ENCODE measurements at places on chromosomes 4 and X.

DNA sequence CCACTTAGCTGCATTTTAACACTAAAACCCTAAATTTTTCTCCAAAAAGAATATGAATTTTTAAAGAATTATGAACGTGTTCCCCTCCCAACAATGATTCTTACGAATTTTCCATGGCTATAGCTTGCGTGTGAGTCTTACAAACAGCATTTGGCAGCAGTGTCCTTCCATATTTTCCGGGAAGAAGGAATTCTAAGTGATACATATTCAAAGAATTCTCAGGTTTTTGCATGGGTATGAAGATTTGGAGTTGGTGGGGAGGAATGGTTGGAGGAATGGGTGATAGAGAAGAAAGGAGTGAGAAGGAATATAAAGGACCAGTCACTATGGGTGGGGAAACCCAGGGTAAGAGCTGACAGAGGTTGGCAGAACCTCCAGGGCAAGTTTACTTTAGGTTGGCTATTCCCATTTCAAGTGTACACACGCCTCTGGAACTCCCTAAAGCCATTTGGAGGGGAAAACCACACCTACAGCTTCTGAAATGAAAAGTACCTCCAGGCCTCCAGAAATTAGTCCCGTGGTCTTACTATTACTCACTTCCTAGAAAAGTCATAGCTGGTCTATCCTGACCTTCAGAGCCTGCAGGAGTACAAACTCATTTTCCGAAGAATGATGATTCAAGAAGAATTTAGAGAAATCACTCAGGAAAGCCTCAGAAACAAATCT is 420.8 kb upstream of the DIPK2B start:
- no peaks in the 10 kb centered on the region for H3K4me1 ChIP-seq
- no peak overlapping the region for H3K4me3 ChIP-seq
- no peak for DNase-seq

- no peak overlapping the region for H3K4me3 ChIP-seq
- H3K4me1 ChIP-seq, result peaks cover 1% of the 10 kb centered on the region
- H3K27ac ChIP-seq, result no peak overlapping the region
- DNase-seq, result no peak
Observed at GRCh38 chr4:158777423-158778155, 8.8 kb downstream of the FNIP2 start.

DNA sequence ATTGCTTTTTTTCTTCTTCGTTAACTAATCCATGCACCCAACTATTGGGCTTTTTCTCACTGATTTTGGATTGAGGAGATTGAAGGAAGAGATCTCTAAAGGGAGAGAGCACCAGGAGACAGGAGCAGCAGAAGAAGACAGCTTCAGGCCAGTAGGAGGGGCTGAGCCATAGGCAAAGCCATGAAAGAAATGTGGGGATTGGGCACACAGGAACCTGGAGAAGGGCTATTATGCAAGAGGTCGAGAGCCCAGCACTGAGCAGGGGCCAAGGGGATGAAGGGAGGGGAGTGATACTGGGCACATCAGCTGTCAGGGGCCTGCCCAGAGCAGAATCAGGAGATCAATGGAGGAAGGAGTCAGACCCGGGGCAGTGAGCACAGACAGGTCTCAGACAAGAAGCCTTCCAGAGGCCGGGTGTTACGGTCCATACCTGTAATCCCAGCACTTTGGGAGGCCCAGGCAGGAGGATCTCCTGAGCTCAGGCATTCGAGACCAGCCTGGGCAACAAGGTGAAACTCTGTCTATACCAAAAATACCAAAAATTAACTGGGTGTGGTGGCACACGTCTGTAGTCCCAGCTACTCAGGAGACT is 140.9 kb downstream of the BCOR start:
- no peaks in the 10 kb centered on the region for H3K27me3 ChIP-seq
- H3K36me3 ChIP-seq, result no peaks in the 10 kb centered on the region
- DNase-seq, result no peak
- no peak overlapping the region for H3K4me3 ChIP-seq

GRCh38 chr4:54716478-54717065 is 58.8 kb downstream of the KIT start:
- DNase-seq, result no peak
- no peaks in the 10 kb centered on the region for H3K4me1 ChIP-seq
- no peak overlapping the region for H3K4me3 ChIP-seq

GRCh38 chr4:89316211-89316610 is 8.6 kb upstream of the GPRIN3 start:
- no peaks in the 10 kb centered on the region for H3K36me3 ChIP-seq
- DNase-seq, result no peak
- H3K4me3 ChIP-seq, result no peak overlapping the region
- H3K27ac ChIP-seq, result no peak overlapping the region

- H3K27me3 ChIP-seq, result no peaks in the 10 kb centered on the region
- no peaks in the 10 kb centered on the region for H3K36me3 ChIP-seq
- H3K4me1 ChIP-seq, result no peaks in the 10 kb centered on the region
- no peak overlapping the region for H3K27ac ChIP-seq
- DNase-seq, result no peak
Observed at GRCh38 chrX:141439651-141440050, 144.9 kb downstream of the SPANXA1 start.

- no peak overlapping the region for H3K27ac ChIP-seq
- H3K4me3 ChIP-seq, result no peak overlapping the region
- H3K27me3 ChIP-seq, result no peaks in the 10 kb centered on the region
- DNase-seq, result no peak
- H3K4me1 ChIP-seq, result no peaks in the 10 kb centered on the region
- H3K36me3 ChIP-seq, result no peaks in the 10 kb centered on the region
Observed at GRCh38 chrX:132090403-132091159, 37.2 kb downstream of the FRMD7 start.

DNA sequence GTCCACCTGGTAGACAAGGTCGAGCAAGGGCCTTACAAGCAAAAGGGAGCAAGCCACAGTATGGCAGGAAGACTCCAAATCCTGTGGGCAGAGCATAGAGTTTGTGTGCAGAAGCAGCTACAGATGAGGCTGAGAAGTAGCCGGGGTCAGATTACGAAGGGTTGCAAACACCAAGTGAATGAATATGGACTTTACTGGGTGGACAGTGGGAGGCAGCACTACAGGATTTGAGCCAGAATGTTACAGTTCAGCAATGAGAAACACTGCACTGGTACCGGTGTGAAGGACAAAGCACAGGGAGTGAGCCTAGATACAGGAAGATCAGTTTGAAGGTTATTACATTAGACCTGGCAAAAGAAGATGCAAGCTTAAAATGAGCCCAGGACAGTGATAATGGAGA is 46.1 kb upstream of the HOPX start:
- no peaks in the 10 kb centered on the region for H3K27me3 ChIP-seq
- DNase-seq, result no peak
- no peaks in the 10 kb centered on the region for H3K4me1 ChIP-seq
- no peaks in the 10 kb centered on the region for H3K36me3 ChIP-seq
- no peak overlapping the region for H3K4me3 ChIP-seq

GRCh38 chrX:13094374-13094773 is 50.0 kb upstream of the FAM9C start:
- no peaks in the 10 kb centered on the region for H3K27me3 ChIP-seq
- H3K4me1 ChIP-seq, result no peaks in the 10 kb centered on the region
- H3K4me3 ChIP-seq, result no peak overlapping the region
- DNase-seq, result no peak
- H3K36me3 ChIP-seq, result no peaks in the 10 kb centered on the region

DNA sequence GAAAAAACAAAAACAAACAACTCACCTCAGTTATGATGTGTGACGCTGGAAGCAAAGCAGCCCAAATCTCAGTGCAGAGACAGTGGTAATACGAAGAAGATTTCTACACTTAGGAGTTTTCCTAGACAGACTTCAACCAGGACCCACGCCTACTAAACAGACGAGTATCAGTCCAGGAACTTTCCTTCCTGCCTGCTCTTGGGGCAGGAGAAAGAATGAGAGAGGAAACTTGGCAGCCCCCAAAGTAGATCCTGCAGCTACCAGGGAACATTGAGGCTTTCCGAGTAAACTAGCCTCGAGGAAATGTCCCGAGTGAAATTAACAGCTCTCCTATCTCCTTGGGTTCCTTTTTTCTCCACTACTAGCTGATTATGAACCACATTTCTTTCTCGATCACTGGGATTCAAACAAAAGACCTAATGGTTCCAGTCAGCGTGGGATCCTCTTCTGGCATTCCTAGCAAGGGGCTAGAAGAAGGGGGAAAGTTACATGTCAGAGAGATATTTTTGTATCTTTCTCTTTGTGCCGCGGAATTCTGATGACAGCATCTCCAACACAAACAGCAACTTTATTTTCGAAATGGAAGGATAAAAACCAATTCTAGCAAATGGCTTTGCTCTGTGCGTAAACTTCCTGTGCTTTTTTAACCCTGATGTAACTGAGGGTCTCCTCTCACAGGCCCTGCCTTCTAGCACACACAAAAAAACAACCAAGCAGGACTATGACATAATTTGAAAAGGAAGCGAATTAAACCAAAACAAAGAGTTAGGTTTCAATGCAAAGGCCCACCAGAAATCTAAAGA is 53.2 kb downstream of the PPM1K start:
- no peak overlapping the region for H3K4me3 ChIP-seq
- H3K27ac ChIP-seq, result no peak overlapping the region
- no peaks in the 10 kb centered on the region for H3K27me3 ChIP-seq

GRCh38 chrX:53695946-53696549 is 9.5 kb upstream of the HUWE1 start:
- no peak for DNase-seq
- no peak overlapping the region for H3K27ac ChIP-seq
- H3K36me3 ChIP-seq, result no peaks in the 10 kb centered on the region
- H3K27me3 ChIP-seq, result no peaks in the 10 kb centered on the region

DNA sequence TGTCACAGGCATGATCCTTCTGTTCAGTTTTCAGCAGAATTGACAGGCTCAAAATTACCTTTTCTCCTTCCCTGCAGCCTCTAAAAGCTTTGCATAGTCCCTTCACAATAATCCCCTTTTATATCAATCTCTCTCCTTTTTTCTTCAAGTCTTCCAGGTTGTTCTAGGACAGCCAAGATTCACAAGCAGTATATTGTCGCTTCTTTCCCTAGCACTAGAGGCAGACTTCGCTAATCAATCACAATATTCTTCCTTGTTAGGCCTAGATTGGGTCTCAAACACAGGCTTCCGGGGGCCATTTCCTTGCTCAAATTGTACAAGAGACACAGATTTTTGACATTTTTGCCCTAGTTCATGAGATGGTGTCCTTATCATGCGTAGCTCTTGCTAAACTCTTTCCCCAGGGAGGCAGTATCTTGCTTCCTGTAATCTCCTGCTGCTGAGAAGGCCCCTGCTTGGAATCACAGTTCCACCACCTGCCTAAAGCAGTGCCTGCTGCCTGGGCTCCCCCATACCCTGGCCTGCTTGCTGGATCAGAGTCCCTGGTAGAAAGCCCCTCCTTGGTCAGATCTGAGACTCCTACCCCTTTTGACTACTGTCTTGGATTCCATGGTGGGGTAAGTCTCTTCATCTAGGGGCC is 57.3 kb downstream of the DMP1 start:
- DNase-seq, result no peak
- no peaks in the 10 kb centered on the region for H3K36me3 ChIP-seq
- no peak overlapping the region for H3K27ac ChIP-seq
- H3K27me3 ChIP-seq, result no peaks in the 10 kb centered on the region
- no peak overlapping the region for H3K4me3 ChIP-seq

DNA sequence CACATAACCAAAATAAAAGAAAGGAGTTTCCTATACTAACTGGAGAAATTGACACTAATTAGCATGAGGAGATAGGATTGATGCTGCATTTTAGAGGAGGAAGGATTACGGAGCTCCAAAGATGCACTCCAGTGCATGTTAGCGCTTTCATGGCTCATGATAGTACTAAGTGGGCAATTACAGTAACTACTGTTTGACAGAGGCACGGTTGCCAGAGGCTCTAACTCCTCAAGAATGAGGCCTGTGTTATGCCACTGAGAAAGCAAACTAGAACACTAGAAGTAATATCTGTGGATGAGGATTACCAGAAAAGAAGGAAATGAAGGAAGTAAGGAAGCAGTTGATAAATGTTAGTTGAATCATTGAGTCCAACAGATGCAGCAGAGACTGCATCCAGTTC is 19.6 kb upstream of the PDGFC start:
- no peaks in the 10 kb centered on the region for H3K36me3 ChIP-seq
- no peaks in the 10 kb centered on the region for H3K4me1 ChIP-seq
- H3K4me3 ChIP-seq, result no peak overlapping the region
- DNase-seq, result no peak

- no peaks in the 10 kb centered on the region for H3K36me3 ChIP-seq
- 0 out of 2 replicates have a peak, but pooled peaks cover 8% of the 10 kb centered on the region for H3K4me1 ChIP-seq
- H3K27ac ChIP-seq, result no peak overlapping the region
- H3K4me3 ChIP-seq, result no peak overlapping the region
Observed at GRCh38 chr4:40378619-40379018, 43.5 kb downstream of the CHRNA9 start.

DNA sequence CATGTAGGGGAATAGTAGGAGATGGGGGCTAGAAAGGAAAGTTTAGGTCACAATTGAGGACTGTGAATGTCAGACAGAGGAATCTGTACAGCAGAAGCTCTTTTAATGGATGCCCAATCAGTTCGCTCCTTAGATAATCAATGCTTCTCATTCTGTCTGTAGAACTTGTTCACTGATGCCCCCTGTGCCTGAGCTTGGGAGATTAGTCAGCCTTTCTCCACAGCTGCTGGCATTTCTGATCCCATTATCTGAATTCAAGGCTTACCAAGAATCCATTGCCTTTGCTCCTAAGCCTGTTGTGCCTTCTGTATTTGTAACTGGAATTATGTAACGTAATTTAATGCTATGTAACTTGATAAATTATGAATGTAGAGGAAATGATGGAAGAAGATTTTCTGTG is 53.2 kb upstream of the BBS12 start:
- DNase-seq, result no peak
- H3K4me3 ChIP-seq, result no peak overlapping the region
- H3K4me1 ChIP-seq, result peaks cover 4% of the 10 kb centered on the region
- no peaks in the 10 kb centered on the region for H3K36me3 ChIP-seq
- no peak overlapping the region for H3K27ac ChIP-seq
- H3K27me3 ChIP-seq, result no peaks in the 10 kb centered on the region

DNA sequence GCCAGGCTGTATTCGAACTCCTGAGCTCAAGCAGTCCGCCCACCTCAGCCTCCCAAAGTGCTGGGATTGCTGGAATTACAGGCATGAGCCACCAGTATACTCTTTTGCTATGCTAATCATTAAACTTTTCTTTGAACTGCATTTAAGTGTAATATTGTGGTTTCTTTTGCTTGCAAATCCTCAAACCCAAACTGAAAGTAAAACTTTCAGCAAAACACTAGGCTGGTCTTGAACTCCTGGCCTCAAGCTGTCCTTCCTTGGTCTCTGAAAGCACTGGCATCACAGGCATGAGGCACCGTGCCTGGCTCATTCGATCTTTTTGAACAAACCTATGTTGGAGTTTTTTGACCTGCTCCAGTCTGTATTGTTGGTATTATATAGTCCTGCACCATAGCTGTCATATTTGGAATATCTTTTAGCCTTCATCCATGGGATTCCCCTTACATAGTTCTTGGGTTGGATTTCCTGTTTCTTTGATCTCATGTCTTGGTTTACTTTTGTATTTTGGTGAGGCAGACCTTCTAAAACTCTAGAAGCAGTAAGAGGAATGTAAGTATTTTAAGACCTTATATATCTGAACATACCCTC is 34.1 kb downstream of the MOB1B start:
- no peaks in the 10 kb centered on the region for H3K27me3 ChIP-seq
- DNase-seq, result no peak
- no peaks in the 10 kb centered on the region for H3K4me1 ChIP-seq
- H3K4me3 ChIP-seq, result no peak overlapping the region
- no peaks in the 10 kb centered on the region for H3K36me3 ChIP-seq
